ENCODE measurements at places on chromosomes 1 and 21.

DNA sequence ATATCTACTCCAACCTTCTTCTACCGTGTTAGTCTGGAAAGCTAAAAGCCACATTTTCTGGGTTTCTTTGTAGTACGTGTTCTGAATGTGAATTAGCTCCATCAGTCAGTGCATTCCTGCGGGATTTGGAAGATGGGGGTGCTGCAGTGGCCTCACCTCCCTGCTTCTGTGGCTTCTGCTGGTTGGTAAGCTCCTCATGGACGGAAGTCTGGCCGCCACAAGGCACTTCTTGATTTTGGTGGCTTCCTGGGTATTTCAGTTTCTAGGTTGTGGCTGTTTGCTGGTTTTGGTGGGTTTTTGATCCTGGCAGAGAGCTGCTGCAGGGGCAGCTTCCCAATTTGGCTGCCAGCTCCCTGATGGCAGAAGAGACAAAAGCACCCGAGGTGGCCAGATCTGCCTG lies 20.9 kb upstream of the TACSTD2 start:
- no peak for DNase-seq

DNA sequence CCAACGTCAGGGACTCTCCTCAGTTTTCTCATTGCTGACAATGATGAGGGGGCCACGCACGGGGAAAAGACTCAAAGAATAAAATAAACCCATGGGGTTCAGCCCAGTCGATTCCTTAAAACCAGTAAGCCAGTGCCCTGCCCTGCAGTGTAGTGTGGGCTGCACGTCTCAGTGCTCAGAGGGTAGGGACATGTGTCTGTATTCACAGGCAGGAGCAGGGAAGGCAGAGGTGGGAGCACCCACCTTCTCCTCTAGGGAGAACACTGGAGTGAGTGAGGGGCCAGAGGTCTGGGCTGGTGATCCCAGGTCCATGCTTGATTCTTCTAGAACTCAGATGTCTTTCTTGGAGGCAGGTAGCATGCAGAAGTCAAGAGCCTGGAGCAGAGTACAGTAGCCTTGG lies 303.6 kb downstream of the MATN1 start:
- no peak for DNase-seq

DNA sequence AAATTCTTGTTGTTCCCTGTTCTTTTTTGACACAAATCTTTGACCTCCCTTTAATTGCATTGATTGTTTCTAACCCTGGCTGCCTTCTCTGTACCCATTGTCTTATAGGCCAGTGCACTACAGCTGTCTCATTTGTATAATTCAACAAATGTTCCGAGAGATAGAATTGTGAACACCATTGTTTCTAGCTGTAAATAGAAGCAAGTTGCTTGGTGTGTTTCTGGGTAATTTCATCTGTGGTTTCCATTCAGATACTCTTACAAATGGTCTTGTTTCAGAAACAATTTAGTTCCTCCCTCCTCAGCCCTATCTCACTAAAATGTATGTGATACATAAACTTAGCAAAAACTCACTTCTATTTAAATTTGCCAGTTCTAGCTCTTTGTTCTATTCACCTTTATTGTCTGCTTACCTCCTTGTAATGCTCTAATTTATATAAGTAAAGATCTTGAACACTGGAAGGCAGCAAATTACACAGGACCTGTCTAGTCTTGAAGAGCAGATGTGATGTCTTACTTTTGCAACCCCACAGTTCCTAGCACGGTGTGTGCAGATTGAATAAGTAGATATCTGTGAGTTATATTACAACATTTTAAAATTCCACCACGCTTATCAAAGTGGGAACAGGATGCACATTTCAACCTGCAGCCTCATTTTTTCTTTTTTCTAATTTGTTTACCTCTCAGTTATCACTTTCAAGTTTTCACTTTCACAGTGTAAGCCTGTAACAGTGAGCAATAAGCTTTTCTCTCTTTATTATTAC lies 515.6 kb upstream of the ZP4 start:
- DNase-seq, result no peak

- DNase-seq, result no peak
Measured at GRCh38 chr1:206962272-206962671, 8.0 kb downstream of the FCAMR start.

DNA sequence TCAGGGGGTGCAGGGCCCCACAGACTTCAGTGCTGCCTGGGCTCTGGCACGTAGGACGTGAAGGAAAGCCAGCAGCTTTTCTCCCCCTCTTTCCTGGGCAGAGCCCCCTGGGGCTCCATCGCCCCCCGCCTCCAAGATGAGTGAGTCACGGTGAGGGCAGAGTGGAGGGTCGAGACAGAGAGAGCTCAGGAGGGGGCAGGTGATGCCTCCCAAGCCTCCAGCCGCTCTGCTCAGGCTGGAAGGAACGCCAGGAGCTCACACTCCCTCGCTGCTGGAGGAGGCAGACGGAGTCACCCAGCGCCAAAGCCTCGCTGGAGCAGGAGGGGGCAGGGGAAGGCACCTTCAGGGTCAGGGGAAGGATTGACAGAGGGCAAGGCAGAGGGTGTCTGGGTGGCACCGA lies 119.5 kb downstream of the CASZ1 start:
- no peak for DNase-seq

GRCh38 chr1:157734321-157734720 lies 33.8 kb upstream of the FCRL3 start:
- no peak for DNase-seq

- no peak for DNase-seq
Measured at GRCh38 chr1:24594328-24594598, 38.4 kb downstream of the NCMAP start.

DNA sequence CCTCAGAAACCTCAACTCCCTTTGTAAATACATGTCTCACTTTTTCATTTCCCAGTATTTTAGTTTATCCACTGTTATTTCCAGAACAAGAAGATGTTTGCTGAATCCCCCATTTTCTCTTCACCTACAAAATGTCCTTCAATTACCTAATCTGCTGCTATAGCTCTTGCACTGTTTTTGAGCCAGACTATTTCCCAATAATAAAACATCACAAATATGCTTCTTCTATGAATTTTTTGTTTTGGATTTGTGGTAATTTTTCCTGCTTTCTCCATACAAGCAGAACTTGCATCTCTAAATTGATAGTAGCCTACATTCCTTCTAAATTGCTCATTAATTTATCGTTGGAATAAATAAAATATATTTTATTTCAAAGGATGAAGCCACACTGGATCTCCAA lies 199.6 kb upstream of the C1orf87 start:
- DNase-seq, result no peak

GRCh38 chr1:166544561-166544960 lies 294.7 kb upstream of the POGK start:
- no peak for DNase-seq

DNA sequence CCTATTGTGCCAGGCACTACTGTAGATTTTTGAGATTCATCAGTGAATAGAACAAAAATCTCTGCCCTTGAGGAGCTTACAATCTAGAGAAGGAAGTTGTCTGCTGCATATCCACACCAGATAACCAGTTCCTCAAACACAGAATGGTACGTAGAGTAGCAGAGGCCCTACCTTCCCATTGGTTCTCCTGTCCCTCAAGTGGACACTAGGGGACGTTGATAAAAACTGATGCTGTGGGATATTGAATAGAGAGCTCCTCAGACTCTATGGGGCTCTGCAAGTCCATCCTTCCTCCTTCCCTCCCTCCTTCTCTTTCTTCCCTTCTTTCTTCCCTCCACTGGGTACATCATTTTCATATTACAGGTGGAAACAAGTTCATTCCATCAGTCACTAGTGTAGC lies 371.3 kb downstream of the PBX1 start:
- DNase-seq, result no peak

DNA sequence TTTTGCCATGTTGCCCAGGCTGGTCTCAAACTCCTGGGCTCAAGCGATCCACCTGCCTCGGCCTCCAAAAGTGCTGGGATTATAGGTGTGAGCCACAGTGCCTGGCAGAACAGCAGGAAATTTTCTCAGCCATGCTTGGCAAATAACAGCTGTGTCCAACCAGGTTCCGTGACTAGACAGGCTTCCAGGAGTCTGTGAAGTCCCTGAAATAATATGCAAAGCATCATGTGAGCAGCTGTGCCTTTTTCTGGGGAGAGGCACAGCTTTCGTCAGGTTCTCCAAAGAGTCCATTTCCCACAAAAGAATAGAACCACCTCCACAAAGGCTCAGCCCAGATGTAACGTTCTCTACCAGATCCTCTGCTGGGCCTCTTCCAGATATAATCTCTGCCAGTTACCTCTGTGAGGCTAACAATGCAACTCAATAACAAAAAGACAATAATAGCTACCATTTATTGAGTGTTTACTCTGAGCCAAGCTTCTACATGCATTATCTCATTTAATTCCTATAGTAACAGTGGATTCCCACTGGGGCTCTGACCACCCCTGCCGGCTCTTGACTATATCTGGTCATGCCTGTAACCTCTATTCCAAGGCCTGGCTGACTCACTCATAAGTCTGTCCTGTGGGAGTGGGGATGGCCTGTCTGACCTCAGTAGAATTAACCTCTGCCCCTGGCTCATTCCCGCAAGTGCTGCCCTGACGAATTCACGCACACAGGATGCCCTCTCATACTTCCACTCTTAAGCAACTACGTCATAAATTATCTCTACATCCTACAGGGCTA lies 4.0 kb upstream of the NKAIN1 start:
- DNase-seq, result no peak

GRCh38 chr1:14543191-14543840 lies 55.2 kb upstream of the KAZN start:
- DNase-seq, result no peak

DNA sequence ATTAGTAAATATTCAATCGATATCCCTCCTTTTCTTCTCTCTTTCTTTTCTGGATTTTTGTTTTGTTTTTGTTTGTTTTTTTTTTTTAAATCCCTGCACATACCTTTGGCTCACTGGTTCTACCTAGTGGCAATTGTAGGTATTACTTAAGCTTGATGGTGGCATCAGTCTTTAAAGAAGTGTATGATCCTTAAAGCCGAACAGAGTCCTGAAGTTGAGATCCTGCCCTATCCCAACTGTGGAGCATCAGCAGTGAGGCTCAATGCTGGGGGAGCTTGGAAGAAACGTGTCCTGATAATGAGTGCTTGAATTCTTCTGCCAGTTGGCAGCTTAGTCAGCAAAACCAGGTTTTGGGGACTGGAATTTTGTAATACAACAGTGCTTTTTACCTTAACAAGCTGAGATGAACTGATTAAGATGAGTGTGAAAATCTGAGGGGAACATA lies 60.8 kb downstream of the FASLG start:
- no peak for DNase-seq

GRCh38 chr21:44918581-44919033 lies 2.1 kb downstream of the ITGB2 start:
- DNase-seq, result no peak

- no peak for DNase-seq
Measured at GRCh38 chr1:168373869-168374268, 93.2 kb downstream of the TBX19 start.

DNA sequence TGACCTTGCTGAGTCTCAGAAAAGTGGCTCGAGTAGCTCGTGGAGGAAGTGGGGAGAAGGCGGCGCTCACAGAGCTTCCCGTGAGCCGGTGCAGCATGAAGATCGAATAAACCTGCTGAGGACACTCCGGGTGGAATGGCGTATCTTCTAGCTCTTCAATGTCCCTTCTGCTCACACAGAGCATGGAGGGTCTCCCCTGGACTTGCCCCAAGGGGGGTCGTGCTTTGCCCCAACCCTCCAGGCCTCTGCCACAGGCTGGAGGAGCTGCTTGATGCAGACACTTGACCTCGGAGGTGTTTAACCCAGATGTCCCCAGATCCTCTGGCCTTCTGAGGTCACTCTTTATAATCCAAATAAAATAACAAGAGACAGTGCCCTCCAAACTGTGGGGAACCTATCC lies 2.2 kb upstream of the KRTAP10-12 start:
- no peak for DNase-seq

DNA sequence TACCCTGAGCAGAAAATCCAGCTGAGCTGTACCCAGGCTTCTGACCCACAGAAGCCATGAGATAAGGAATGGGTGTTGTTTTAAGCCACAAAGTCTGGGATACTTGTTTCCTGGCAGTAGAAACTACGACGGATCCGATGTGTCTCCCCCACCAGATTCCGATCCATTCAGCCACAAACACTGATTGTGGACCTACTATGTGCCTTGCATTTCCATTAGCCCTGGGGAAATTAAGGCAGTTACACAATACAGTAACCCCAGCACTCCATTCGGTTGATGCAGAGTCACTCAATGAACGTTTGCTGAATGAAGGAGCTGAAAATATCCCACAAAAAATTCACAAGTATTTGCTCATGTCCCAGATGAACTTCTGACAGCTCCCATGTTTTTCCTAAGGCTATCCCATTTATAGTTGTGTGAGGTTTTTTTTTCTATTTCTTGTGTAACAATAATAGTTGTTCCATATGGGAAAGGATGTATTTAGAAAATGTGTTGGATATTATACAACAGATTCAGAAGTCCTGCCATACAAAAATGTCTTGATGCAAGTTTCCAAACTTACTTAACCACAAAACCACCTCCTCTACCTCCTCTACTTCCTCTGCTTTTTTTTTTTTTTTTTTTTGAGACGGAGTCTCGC lies 29.6 kb upstream of the KAZN start:
- DNase-seq, result no peak

Measured in effector memory CD4-positive, alpha-beta T cell (primary cell).